Stimulated activated CD8-positive, alpha-beta memory T cell treated with anti-CD3 and anti-CD28 coated beads, Interleukin-7, amount 100 ng/mL, for 4 hours (primary cell): ENCODE measurements at places on chromosomes 7 and 10.

DNA sequence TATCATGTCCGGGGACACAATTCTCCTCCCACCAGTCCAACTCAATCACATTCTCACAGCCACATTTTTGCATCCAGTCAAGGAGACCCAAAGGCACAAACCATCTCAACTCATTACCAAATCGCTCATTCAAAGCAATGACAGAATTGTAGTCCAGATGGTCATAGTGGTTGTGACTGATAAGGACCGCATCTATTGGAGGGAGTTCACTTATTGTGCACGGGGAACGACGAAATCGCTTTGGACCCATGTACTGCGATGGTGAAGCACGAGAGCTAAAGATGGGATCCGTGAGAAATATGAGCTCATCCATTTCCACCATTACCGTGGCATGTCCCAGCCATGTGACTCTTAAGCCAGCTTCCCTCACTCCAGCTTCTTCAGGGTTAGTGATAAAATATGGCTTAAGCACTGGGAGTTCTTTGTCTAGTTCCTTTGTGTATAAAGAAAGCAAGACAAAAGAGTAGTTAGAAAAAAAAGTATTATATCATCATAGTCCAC lies 29.1 kb downstream of the NAPEPLD start:
- no peak for DNase-seq

DNA sequence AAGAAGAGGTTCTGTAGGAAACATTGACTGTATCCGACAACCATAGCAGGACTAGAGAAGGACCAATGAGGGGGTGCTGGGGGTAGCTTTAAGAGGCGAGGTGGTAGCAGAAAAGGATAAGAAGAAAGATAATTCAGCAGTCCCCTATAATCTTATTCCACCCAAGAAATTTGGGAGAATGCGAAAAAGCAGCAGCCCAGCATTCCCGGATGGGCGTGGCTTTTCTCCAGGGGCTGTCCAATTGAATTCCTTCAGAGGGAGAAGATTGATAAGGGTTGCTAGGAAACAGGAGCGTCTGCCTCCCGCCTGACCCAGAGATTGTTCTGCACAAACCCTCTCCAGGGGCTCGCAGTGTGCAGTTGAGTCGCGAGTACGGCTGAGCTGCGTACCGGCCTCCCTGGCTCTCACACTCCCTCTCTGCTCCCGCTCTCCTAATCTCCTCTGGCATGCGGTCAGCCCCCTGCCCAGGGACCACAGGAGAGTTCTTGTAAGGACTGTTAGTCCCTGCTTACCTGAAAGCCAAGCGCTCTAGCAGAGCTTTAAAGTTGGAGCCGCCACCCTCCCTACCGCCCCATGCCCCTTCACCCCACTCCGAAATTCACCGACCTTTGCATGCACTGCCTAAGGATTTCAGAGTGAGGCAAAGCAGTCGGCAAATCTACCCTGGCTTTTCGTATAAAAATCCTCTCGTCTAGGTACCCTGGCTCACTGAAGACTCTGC lies at the start of gene GRM3:
Gene GRM3 (plus strand): TSS at position 349 of the 721 bp plus-strand sequence. CDS start 121,237 bp downstream, outside the sequence.
- DNase-seq: no peak

GRCh38 chr10:52212802-52213201 lies 101.3 kb upstream of the DKK1 start:
- DNase-seq: no peak

- no peak for DNase-seq
Measured at GRCh38 chr7:36100634-36101033, 52.4 kb upstream of the EEPD1 start.

DNA sequence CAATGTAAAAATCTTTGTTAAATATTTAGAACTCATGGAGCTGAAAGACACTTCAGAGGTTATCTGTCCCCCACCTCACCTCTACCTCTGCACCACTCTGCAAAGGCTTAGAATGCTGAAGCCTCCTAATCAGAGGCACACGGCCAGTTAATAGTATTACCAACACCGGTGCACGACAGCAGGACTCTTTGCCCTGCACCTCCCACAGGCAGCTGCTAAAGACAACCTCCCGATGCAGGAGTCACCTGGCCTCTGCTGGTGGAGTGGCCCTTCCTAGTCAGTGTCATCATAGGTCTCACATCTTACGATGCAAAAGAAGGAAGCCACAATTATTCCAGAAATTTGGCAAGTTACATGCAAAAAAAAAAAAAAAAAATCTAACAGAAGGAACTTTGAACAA lies 66.6 kb upstream of the MGMT start:
- no peak for DNase-seq

- DNase-seq: no peak
Measured at GRCh38 chr7:108421720-108422331, 34.4 kb downstream of the NRCAM start.

DNA sequence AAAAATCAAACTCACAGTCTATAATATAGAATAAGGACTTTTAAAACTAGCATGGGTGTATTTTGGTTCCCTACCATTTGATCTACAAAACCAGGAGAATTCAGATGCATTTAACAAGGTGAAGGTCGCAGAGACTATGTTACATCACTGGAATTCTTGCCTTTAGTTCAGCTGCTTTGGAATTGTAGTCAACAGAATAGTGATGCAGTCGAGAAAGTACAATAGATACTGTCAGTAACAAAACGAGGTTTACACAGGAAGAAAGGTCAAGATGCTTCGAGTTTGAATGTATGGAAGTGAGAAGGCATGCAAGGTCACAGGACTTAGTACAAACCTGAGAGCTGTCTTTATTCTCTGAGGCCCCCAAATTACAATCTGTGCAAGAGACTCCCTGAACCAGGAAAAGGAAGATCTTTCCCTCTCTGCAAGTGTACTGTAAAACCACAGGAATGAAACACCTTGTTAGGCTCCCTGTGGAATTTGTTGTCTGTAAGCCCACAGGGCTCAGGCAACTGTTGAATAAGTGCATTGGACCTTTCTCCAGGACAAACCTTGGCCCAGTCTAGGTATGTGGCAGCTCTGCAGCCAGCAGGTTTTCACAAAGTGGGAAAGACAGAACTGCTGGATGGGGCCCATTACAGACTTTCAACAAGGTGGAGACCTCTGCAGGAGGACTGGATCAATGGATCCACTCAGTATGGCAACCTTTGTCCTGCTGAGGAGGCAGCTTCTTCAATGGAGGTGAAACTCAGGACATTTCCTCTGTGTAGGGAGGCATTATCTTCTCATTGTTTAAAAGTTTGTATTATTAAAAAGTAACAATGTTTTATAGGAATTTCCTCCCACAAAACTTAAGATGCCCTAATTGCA lies 101.1 kb upstream of the GSDME start:
- DNase-seq: no peak

DNA sequence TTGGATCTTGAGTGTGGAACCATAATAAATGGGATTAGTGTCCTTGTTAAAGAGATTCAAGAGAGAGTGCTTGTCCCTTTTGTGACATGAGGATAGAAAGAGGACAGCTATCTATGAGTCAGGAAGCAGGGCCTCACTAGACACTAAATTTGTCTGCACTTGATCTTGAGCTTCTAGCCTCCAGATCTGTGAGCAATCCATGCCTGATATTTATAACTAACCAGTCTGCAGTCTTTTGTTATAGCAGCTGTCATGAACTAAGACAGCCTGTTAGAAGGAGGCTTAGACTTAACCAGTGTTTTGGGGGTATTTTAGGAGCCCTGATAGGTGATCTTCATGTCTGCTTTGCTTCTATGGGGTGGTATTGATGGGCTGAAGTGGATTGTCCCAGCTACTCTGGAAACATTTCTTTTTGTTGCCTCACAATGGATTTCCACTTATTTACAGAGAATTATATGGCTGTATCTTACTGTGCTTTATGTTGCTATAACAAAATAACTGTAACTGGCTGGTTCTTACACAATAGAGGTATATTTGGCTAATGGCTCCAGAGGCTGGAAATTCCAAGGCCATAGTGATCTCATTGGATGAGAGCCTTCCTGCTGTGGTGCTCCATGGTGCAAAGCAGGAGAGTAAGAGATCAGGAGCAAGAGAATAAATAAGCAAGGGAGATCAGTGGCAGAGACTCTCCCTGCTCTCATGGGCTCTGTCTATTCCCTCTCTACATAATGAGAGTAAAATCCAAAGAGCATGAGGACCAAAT lies 23.4 kb upstream of the AKR1C3 start:
- DNase-seq: no peak

DNA sequence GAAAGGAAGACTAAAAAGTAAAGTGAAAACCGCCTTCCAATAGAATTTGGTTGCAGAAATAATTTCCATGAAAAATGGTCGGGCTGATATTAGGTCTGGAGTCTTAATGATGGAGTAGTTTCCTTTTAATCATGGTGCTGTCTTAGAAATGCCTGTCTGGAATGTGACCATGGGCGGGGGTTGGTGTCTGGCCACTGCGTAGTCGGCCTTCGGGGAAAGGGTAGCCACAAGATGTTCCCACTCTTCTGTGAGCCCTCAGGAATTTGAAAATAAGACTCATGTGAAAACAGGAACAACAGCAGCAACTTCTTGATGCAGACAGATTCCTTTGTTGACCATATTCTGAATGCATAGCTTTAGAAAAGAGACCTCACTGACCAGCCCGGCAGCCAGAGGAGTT lies 176.8 kb downstream of the KIAA1217 start:
- no peak for DNase-seq

- no peak for DNase-seq
Measured at GRCh38 chr7:76300166-76300731, 2.2 kb upstream of the HSPB1 start.

DNA sequence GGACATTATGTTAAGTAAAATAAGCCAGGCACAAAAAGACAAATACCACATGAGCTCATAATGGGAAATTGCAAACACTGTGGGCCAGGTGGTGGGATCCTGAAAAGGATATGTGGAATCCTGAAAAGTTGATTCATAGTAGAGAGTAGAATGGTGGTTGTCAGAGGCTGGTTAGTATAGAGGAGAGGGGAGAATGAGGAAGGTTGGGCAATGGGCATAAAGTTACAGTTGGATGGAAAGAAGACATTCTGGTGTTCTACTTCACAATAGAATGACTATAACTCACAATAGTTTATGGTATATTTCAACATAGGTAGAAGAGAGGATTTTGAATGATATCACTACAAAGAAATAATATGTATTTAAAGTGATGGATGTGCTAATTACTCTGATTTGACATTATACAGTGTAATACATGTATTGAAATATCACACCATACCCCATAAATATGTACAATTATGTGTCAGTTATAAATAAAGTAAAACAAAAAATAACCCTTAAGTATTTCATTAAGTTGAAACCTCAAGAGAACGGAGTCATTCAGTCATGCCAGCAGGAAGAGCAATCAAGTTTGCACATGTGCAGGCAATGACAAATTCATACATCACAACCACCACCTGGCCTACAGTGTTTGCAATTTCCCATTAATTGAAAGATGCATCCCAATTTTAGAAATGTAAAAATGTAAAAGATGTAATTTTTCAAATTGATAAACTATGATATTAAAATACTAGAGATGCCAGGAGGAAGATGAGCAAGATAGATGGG lies 156.7 kb downstream of the MAGI2 start:
- DNase-seq: no peak

GRCh38 chr7:155574556-155575290 lies 28.4 kb upstream of the CNPY1 start:
- DNase-seq: no peak

GRCh38 chr7:106589198-106589879 lies 71.6 kb downstream of the CCDC71L start:
- no peak for DNase-seq

- no peak for DNase-seq
Measured at GRCh38 chr7:4108951-4109350, 573.1 kb upstream of the FOXK1 start.

DNA sequence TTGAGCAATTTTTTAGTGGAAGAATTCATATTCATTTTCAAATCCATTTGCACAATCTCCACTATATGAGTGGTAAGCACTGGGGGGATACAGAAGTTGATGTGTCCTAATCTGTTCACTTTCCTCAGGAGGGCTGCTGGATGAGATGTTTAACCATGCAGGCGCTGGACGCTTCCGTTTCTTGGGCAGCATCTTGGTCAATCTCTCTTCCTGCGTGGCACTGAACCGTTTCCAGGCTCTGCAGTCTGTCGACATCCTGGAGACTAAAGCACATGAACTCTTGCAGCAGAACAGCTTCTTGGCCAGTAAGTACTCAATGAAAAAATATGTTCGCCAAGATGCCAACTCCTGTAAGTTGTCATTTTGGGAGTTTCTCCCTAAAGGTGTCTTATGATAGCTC lies 179.3 kb downstream of the ABCA13 start:
- no peak for DNase-seq

DNA sequence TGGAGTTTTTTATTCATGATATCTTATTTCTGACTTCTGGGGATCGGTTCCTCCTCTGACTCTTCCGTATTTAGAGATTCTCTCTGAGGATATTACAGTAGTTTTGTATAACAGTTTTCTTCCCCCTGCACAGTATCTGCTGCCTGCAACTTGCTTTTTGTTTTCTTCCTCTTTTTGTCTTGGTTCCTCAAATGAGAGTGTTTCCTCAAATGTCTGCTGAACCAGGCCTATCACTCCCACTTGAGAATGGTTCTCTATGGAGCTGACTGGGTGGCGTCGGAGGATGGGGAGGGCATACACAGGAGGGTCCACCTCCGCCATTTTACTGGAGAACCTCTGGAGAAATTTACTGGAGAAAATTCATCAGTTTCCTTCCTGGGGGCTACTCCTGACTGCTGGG lies 27.7 kb downstream of the ARHGAP22 start:
- DNase-seq: no peak

DNA sequence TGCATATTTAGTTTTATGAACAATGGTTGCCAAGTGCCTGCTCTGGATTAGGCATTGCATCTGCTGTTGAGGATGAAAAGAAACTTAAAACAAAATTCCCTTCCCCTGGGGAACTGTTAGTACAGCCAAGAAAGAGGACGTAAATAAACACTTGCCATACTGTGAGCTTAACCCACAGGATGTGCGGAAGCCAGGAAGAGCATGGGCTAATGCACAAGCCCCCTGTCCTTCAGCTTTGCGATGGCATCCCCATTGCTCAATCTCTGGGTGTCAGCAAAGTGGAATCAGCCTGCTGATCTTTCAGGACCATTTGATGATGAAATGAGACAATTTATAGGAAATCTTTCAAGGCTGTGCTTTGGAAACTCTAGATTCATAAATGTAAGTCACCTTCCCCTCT lies 399.9 kb upstream of the IGFBP3 start:
- DNase-seq: no peak

- no peak for DNase-seq
Measured at GRCh38 chr7:94332571-94332970, 62.1 kb upstream of the COL1A2 start.

GRCh38 chr10:45471531-45472310 lies 97.7 kb downstream of the ALOX5 start:
- no peak for DNase-seq

DNA sequence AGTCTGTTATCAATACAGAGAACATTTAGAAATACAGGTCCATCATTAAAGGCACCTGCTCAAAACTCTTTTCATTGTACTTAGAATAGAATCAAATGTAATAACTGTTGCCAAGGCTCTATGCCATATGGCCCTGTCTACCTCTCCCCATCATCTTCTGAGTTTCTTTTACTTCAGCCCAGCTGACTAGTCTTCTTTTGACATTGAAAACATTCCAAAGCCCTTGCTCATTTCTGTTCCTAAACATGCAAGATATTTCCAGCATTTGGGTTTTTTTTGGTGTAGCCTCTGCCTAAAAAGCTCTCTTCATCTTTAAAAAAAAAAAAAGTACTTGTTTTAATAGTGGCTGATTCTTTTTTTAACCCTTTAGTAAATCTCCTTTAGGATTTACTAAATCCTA lies 165.5 kb upstream of the SMIM30 start:
- DNase-seq: no peak

GRCh38 chr7:41931263-41931646 lies 228.4 kb upstream of the INHBA start:
- DNase-seq: no peak
